Activated T-cell treated with anti-CD3 and anti-CD28 coated beads, Interleukin-2, amount 50 U/mL, for 48 hours (primary cell): ENCODE measurements at places on chromosomes 11 and 22.

DNA sequence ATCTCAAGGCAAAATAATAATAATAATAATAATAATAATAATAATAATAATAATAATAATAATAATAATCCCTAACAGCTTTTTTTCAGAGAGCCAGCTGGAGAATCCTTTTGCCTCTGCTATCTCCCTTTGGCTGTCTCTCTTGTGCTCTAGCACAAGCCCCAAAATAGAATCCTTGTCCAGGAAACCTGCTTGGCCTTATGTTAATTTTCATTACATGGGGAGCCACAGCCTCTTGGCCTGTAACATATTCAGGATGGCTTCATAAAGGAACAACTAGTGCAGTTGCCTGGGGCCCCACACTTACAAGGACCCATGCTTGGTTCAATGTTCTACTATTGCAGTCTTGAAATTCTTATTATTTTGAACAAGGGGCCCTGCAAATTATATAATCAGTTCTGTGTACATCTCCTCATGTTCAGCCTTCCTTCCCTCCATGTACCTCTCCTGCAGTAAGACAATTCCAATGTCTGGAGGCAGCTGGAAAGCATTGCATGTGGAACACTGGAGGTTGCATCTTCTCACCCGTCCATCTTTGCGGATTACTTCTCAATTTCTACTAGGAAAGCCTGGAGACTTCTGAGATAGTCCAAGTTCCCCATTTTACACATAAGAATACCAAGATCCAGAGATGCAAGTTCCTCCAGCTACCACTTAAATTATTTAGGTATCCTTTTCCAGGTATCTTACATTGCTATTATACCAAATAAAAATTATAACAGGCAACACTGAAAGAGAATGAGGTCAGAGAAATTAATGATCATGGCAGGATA lies 37.8 kb upstream of the SORL1 start:
- DNase-seq: no peak

DNA sequence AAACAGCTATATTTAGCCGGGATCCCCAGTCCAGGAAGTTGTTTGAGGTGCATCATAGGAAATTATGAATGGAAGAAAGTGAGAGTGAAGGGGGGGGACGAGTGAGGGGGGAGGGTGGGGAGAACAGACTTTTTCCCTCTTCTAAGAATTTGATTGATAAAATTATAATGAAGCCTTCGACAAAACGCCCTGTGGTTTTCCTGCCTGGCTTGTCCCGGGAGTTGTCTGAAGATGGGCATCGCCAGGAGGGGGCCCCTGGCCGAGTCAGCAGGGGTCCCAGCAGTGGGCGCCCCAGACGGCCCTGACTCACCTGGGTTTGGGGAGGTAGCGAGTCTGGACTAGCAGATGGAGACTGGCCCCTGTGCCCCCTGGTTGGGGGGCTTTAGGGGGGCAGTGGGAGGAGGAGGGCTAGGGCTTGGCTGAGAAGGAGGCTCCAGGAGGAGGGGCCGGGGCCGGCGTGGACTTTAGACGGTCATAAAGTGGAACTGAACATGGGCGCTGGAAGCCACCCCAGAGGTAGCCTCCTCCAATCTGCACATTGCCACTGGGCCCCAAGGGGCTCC lies 336 bp upstream of the LIF start:
- DNase-seq: peak; percentile 61

DNA sequence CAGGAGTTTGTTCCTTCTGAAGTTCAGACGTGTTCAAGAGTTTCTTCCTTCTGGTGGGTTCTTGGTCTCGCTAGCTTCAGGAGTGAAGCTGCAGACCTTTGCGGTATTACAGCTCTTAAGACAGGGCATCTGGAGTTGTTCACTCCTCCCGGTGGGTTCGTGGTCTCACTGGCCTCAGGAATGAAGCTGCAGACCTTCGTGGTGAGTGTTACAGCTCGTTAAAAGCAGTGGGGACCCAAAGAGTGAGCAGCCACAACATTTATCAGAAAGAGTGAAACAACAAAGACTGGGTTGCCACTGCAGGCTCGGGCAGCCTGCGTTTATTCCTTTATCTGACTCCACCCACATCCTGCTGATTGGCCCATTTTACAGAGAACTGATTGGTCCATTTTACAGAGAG lies 373.1 kb downstream of the ETS1 start:
- no peak for DNase-seq

- DNase-seq: no peak
These were observed 49.0 kb downstream of the PPFIA1 start for GRCh38 chr11:70319396-70320076.

DNA sequence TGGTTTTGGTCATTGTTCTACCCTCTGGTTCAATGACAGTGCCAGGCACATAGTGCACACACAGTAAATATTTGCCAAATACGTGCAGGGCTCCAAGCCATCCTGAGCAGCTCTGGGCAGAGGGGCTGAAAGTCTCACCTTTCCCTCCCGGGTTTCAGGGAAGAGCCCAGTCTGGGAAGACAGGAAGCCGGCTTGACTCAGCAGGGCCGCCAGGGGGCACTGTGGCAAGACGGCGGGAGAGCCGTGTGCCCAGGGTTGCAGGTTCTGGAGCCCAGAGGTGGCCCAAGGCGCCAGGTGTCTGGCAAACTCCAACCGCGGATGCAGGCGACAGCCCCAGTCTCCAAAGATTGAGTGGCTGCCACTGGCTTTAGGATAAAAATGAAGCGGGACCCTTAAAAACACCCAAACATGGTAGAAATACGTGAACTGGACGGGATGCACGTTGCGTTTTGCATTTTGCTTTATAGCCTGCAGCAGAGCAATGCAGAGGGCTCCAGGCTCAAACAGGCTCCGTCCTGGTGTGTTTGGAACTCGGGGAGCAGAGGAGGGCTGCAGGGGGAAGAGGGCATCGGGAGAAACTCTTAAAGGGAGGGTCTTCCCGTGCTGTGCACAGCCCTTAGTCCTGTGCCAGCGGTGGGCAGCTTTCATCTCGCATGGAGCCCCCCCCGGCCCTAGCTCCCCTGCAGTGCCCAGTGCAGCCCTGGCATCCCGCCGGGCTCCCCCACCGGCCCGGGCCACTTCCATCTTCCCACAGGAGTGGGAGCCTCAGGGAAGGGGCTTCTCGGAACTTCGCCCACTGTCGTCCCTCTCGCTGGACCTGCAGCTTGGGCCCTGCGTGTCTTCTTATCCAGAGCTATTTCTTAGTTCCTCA lies 10.7 kb downstream of the KRTAP5-5 start:
- peak; percentile 45 for DNase-seq

GRCh38 chr11:107018219-107018901 lies at the start of gene GUCY1A2:
GUCY1A2 (minus strand) TSS chr11:107018476; CDS start chr11:107018055, 421 bp downstream.
- DNase-seq: peak; percentile 15

- no peak for DNase-seq
These were observed 17.3 kb downstream of the ABCC8 start for GRCh38 chr11:17459236-17459896.

GRCh38 chr11:27111896-27112295 lies 71.3 kb downstream of the BBOX1 start:
- DNase-seq: no peak

DNA sequence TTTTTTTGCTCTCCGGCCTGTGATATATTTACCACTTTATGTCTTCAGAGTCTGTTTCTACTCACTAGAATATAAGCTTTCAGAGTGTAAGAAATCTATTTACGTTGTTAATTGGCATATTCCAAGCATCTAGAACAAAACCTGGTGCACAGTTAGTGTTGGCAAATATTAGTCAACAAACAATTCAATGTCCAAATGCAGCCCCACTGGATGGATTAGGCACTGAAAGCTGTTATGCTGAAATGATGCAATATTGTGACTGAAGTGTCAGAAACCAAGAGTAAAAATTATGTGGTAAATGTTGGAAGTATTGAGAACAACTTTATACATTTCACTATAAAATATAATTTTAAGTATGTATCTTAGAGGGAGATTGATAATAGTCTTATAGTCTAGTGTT lies 24.8 kb downstream of the CASP4 start:
- no peak for DNase-seq

GRCh38 chr11:19868281-19868821 lies 155.7 kb downstream of the NAV2 start:
- DNase-seq: no peak

DNA sequence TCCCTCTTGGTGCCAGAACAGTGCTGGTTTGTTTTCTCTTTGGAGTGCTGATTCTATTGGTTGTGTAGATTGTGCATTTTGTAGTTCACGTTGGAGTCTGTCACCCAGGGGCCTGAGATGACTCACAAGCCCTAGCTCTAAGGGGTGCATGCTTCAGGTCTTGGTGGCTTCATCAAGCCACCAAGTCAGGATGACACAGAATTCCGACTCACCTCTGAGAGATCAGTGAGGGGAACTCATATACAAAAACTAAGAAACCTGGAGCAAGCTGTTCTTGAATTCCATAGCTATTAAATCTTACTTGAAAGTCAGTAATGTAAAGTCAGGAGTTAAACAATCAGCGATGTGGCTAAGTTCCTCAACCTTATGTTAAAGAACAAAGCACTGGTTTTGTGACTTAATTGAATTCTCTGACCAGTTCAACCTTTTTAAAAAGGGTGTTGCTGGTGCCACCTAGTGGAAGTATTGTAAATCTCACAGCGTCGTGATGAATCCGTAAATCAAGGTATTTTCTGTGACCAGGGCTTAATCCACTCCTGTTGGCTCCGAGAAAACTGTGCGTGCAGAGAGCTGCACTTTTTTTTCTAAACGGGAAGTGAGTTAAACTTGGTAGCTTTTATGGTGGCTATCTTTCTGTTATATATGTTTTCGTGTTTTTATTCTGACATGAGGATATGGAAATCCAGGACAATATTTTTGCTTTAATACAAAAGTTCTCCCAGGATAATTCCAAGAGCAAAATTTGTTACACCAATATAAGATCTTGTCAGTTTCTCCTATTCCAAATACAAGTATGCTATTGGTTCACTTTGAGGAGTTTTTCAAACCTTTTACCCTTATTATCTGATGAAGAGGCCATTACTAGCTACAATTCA lies 14.6 kb downstream of the MMP13 start:
- DNase-seq: peak; percentile 25

DNA sequence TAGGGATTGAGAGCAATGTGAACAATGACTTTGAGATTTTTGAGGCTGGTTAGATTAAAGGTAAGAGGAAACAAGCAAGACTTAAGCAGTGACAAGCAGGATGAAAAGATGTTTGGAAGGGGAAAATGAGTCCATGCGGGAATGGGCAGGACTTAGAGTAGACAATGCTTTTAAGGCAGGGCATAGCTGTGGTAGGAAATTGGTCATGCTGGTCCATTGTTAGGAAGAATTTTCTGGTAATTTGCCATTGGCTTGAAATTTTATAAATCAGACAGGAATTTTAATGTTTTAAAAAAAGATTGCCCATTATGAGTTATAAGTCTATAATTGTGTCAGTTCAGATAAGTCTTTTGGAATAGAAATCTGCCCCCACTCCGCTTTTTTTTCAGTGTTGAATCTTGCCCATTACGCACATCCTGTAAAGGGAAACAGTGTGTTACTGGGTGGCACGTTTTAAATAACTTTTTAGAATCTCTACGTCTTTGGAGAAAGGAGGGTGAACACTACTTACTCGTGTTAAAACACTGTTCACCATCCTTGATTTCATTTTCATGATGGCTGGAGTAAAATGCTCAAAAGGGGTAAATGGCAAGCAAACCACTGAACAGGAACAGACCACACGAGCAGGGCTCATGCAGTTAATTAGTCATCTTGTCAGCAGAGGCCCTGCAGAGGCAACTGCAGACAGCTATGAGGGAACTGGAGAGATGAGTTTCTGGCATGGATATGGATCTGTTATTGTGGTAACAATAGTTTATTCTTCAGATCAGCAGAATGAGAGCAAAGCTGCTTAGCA lies 25.0 kb downstream of the SWAP70 start:
- no peak for DNase-seq

DNA sequence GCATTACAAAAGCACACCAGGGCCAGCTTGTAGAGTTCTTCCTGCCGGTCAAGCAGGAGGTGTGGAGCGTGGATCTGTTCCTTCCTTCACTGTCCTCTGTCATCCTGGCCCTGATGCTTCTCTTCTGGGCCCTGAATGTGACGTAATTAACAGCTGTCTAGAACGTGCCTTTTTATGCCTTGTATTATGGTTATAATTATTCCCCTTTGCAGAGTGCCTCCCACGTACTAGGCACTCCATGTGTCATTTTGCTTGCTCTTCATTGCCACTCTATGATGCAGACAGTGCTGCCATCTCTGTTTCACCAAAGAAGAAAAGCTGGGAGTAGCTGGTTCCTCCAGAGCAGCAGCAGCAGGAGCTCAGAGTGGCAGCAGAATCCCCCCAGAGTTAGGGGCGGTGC lies 132.1 kb upstream of the TTC12 start:
- DNase-seq: no peak

DNA sequence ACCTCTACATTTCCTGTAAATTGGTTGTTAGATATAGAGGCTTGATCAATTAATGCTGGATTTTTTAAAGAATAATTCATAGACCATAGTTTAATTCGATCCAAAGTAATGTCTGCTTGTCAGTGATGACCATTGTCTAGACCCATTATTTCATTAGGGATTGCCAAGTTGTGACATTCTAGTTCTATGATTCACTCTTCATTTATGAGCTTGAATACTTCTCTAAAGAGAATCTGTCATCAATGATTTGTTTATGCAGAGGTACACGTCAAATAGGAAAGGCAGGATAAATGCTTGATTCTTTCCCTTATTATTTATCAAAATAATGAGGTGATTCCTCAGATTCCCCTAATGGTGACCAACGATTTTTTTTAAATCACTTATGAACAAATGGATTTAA lies 24.0 kb upstream of the ROBO3 start:
- no peak for DNase-seq

- no peak for DNase-seq
These were observed 3.6 kb downstream of the OTOG start for GRCh38 chr11:17550450-17551346.

DNA sequence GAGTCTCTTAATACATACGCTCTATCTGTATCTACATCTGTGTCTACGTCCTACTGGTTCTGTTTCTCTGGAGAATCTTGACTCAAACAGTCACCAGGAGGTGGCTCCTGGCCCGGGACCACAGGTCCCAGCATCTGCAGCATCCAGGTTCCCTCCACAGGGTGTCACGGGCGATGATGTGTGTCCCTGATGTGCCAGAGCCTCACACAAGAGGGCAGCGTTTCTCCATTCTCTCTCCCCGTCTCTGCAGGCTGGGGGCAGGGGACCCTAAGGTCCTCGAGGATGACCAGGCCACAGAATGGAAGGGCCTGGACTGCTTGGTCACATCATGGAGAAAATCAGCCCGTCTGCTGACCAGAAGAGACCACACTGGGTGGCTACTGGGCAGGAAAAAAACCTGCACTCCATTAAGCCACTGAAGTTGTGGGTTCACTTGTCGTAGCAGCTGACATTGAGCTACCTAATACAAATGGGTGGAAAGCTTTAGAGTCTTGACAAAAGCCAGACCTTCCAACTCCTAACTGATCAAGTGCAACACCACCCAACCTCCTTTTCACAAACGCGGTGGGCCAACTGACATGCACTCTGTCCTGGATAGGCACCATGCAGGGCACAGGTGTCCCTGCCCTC lies 392.5 kb downstream of the CTTN start:
- no peak for DNase-seq

GRCh38 chr11:63660972-63661371 lies 10.2 kb downstream of the ATL3 start:
- DNase-seq: no peak
